ENCODE measurements at places on chromosomes 7 and 10.
A peak's percentile ranks its signal among the peaks of the same experiment; 100 is the strongest.

GRCh38 chr7:36161996-36162395 is 8.9 kb downstream of the EEPD1 start:
- no peak for DNase-seq

GRCh38 chr10:33382216-33382600 is 47.7 kb upstream of the NRP1 start:
- DNase-seq: no peak

- no peak for DNase-seq
These were observed 26.8 kb downstream of the IFT22 start for GRCh38 chr7:101294832-101295121.

- no peak for DNase-seq
These were observed 211.1 kb upstream of the TCF7L2 start for GRCh38 chr10:112738606-112739591.

- DNase-seq: peak; percentile 44
These were observed 3.6 kb downstream of the INMT start for GRCh38 chr7:30755384-30756154.

GRCh38 chr7:87715545-87715944 is 87.3 kb downstream of the RUNDC3B start:
- no peak for DNase-seq

DNA sequence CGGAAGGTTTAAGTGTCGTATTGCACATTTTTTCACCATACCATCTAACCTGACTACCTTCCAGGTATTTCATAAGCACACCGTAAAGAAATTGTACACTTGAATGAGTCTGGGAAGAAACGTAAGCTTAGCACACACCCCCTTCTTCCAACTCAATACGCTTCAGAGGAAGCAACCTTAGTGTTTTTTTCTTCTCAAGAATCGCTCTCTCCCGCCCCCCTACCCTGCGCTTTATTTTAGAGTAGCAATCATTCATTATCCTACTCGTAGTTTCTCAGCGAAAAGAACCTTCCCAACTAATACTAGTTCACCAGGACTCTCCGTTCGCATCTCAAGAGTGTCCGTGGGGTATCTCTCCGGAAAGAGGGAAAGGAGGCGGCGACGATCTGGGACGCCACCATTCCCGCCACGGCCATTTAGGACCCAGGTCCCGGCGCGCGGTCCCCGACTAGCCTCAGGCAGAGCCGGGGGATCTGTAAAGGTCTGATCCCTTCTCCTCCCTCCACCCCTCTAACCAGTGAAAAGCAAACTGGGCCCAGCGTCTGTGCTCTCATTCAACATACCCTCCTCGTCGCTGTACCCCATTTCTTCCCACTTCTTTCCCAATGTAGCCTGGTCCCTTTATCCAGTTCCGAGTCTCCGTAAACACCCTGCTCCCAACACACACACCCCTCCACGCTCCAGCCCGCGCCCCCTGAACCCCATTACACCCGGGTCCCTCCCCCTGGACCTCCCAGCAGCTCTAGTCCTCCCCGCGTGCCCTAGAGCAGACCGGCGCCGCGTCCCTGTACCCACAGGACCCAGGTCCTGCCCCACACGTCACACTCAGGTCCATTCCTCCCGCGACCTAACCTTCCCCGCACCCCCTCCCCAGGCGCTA is 16.0 kb downstream of the MYOZ1 start:
- peak; percentile 74 for DNase-seq

DNA sequence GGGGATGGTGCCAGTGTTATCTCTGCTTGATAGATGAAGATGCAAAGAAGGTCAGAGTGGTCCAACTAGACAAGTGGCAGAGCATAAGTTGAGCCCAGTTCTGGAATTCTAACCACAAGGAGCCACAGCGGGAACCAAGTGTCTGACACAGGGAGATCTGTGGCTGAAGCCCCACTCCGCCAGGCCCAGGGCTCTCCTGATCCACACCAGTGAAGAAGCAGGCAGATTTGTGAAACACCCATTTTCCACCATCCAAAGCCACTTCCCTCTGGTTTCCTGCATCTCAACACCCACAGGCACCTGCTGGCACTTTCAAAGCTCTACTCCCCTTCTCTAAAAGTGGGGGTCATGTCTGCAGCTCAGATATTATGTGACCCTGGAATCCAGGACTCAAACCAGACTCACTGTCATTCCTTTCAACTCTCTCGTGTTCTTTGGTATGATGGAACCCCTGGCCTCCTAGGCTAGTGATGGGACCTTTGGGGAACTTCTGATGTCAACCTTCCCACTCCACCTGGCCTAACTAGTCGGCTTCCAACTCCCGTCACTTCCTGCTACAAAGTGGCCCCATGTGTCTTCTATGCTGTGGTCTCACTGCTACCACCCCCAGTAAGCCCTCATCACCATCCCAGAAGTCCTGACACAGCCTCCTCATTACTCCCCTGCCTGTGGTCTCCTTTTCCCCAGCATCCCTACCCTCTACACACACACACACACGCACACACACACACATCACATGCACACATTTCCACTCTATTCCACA is 177.6 kb downstream of the GRID1 start:
- DNase-seq: no peak

DNA sequence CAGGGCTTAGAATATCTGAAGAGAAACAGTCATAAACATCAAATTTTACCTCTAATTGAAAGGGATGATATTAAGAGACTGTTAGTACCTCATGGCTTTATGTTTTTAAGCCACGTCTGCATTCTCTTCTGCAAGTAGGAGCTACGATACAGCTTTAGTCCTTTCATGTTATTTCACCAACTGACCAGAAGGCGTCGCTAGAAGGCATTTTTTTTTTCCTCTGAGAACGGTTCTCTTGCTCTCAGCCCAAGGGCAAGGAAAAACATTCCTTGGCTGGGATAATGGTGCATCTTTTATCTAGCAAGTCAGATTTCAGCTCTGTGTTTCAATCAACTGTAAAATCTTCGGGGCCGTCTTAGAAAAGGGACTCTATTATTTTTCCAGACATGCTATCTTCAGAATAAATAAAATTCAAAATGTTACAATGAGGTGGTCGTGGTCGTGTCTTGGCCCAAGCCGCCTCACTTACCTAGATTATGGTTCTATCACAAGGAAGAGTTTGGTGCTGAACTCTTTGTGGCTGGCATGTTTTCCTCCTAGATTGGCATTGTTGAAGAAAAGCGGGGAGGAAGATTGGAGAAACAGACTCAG is 41.6 kb upstream of the LYZL2 start:
- DNase-seq: peak; percentile 56

DNA sequence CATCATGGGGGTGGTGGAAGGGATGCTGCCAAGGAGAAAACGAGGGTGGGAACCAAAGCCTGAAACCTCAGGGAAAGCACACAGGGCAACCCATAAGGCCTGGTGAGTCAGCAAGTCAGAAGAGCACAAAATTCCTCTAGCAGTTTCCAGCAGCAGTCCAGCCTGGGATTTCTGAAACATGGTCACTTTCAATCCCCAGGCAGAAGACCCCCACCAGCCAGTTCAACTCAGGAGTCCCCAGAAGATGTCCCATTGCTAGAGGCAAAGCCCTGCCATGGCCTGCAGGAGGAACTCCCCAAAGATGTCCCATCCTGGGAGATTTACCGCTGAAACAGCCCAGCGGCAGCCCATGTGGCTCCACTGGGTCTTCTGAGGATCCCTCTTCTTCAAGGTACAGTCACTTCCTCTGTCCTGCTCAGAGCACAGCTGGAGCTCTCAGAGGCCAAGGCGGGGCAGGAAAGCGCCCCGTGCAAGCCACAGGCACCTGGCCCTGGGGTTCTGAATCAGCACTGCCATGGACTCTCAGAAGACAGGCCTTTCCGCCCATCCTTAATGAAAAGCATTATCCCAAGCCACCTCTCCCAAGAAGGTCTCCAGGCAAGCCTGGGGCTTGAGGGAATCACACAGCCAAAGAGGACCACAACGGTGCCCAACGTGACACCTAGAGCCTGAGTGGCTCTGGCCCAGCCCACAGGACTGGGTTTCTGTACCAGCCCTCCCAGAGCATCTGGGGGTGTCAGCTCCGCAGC is 196.9 kb downstream of the GRID1 start:
- DNase-seq: no peak

- peak; percentile 72 for DNase-seq
These were observed 20.5 kb downstream of the CLEC2L start for GRCh38 chr7:139543801-139544603.

DNA sequence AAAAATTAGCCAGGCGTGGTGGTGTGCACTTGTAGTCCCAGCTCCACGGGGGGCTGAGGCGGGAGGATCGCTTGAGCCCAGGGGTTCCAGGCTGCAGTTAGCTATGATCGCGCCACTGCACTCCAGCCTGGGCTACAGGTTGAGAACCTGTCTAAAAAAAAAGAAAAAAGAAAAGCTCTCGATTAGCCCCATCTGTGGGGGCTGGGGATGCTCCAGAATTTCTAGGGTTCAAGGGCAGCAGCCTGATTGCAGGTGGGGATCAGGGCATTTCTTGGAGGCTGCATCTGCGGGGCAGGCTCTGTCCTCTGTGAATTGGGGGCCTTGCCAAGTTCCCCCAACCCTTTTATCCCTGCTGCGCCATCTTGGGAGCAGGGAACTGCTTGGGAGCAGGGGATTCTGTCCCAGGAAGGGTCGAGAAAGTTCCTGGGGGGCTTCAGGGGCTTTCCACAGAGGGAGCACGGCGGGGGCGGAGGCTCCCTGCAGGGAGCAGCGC is 651 bp upstream of the ARPC1A start:
- DNase-seq: peak; percentile 31

DNA sequence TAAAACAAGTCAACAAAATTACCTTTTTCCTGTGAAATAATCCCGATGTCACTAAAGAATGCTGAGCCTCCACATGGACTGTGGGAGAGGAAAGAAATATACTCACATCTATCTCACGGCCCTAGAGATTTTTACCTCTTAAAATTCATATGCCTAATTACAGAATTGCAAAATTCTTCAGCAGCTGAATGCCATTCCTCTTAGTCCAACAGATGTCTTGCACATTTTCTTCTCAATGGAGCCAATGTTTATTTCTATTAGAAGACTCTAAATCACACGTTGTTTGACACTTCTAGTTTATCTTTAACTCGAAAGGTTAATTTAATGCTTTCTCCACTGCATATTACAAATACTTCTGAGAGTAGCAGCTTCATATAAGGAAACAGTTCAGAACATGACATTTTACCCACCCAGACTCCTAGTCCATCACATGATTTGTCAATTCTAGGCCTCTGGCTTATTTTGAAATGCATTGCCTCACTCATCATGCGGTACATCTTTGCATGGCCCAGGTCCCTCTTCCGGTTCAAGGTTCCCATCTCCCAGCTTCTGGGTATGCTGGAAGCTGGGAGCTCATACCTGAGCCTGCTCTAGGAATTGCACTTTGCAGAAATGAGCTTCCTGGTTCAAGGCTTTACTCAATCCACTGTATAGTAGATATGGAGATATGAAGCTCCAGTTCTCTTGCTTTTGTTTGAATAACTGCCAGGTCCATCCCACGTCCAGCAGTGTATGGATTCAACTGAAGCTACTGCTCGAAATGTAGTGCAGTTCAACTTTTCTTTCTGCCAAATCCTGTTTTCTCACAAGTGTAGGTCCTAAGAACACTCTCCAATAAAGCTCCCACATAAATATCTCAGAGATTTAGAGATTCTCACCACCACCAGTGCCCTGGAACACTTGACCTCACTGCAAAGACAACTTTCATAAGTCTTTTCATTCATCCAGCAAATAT is 306.2 kb downstream of the GPR37 start:
- DNase-seq: no peak

- DNase-seq: peak; percentile 87
These were observed at the start of gene HOXA1 for GRCh38 chr7:27095897-27096767. TSS of gene HOXA1 (minus strand) at chr7:27096000. CDS start at chr7:27095912, 88 bp downstream.

- no peak for DNase-seq
These were observed 48.5 kb downstream of the RASGEF1A start for GRCh38 chr10:43218206-43218950.

- no peak for DNase-seq
These were observed 11.6 kb upstream of the TYSND1 start for GRCh38 chr10:70158113-70158512.

- DNase-seq: no peak
These were observed 8.0 kb downstream of the COA1 start for GRCh38 chr7:43721193-43721806.

DNA sequence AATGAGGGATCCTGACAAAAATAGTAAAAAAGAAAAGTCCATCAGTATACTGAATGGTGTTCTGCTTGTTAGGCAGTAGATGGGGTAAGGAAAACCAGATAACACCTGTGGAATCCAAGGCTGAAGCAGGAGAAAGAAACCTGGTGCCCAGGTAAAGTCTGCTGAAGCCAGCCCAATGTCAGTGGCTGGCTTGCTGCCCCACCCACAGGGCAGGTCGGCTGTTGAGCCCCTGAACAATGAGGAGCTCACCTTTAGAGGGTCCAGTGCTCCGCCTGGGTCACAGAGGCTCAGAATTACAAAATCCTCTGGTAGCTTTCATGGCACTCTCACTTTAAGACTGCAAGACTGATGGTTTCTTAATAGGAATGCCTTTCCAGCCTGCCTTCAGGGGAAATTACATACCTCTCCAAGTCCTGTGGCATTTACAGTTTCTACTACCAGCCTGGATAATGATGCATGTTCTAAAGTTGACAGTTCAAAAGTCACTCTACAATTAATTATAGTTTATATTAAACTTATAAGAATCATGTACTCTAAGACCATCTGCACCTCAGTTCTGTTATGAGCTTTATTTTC is 23.8 kb downstream of the DHX32 start:
- no peak for DNase-seq

DNA sequence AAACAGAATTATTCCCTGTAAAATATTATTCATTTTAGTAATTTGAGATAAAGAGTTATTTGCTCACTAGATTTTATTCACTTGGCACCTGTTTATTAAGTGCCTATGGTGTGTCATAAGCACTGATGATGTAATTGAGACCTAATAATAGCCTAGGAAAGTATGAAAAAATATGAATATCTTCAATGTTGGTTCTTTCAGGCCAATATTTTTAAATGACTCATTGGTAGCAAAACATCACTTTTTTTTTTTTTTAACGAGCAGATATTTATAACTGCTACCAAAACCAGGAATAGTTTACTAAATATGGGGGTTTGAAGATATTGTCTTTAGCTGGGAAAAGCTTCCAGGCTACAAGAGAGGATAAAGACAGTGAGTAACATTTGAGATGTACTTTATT is 228.0 kb downstream of the PRKG1 start:
- DNase-seq: no peak

GRCh38 chr7:17598846-17599245 is 300.4 kb downstream of the AHR start:
- DNase-seq: no peak

- no peak for DNase-seq
These were observed 77.0 kb downstream of the AASS start for GRCh38 chr7:122067077-122067476.

GRCh38 chr7:82015751-82016150 is 245.9 kb upstream of the HGF start:
- no peak for DNase-seq

DNA sequence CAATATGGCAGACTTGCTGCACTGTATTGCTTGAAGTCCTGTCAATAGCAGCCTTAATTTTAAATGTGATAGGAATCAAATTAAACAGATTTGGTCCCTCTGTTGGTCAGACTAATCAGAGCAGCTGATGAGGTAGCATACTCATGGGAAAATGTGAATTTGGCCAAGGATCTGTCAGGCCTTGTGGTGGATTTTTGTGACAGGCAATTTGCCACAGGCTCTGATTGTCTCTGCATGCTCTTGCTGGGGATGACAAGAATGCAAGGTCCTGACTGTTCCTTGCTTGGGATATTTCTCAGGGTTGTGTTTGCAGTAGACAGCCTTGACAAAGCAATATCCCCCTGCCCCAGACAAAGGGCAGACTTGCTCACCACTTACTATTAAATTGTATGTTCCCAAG is 41.5 kb upstream of the GARS1 start:
- DNase-seq: no peak

GRCh38 chr10:75291805-75292204 is 56.0 kb upstream of the COMTD1 start:
- DNase-seq: no peak

Data from iPS-NIHi11 (cell line).